Activated T-helper 1 cell treated with anti-CD3 and anti-CD28 coated beads, Interleukin-12 subunit alpha, Interleukin-12 subunit beta, Interleukin-2, Interleukin-4 antibody, amounts not matched to agents 30 ng/mL and 10 ng/mL and 1 ng/mL, durations not matched to agents 14 hours and 24 hours and 36 hours (primary cell): ENCODE measurements at places on chromosomes 5 and 9. TPM values are rescaled to one million over a fixed set of nuclear protein-coding genes. Genes with fewer than 3 reads are reported as not detected.

DNA sequence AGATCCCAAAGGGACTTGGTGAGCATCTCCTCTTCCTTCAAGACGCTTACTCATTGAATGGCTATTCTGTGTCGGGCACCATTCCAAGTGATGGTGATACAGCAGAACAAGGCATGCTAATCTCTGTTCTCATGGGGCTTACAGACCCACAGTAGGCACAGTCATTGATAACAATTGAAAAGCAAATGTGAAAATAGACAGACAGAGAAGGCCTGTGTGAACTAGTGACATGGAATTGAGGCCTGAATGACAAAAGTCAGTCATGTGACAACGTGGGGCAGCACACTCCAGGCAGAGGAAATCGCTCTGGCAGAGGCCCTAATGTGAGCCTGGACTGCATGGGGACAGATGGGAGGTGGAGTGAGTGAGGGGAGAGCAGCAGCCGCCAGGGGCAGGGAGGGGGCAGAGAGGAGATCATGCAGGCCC is 70.7 kb upstream of the CPLX2 start:
- DNase-seq = no peak

GRCh38 chr5:145887976-145888574 is 15.3 kb upstream of the GRXCR2 start:
- no peak for DNase-seq

DNA sequence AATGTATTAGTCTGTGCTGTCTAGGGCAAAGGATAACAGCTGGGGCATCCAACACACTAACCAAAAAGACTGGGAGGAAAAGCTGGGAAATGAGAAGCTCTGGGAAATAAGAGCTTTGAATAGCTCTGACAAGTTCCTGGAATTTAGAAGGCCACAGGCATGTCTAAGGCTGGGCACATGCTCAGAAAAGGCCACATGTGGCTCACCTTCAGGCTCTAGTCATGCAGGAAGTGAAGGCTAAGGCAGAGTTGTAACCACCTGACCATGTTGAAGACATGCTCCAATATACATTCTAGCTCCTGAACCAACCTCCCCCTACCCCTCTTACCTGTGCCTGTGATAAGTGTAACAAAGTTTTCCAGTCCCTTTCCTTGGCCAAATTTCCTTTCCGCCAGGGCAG is 31.7 kb downstream of the CLTA start:
- DNase-seq = no peak

DNA sequence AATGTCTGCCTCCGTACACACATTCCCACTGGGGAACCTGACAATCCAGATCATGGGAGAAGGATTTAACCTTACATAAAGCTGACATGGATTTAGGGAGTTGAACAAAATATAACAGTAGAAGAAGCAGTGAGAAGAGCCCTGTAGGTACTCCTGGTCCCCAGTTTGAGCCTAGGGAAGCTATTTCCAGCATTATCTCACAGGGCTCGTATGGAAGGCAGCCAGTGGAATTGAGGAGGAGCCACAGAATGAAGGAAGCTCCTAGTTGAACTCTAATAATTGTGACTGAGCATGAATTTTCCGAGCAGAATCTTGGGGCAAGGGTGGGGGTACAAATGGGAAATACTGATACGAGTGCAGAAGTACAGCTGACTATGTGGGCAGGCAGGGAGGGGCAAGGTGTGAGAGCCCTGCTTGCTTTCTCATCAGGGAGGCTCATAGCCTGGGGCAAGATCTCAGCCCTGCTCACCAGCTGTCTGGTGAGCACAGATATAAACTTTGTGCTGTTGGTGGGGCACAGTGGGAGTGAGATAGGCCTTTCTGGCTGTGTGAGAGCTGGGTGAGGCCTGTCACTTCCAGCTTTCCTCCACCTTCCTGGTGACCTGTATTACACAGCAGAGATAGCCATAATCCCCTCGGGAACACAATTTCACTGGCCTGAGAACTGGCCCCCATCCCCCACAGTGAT is 290.7 kb upstream of the IL12B start:
- no peak for DNase-seq

- DNase-seq = no peak
Observed at GRCh38 chr5:11491404-11492075, 412.7 kb downstream of the CTNND2 start.

GRCh38 chr5:3119435-3119834 is 368.0 kb upstream of the IRX2 start:
- DNase-seq = no peak

DNA sequence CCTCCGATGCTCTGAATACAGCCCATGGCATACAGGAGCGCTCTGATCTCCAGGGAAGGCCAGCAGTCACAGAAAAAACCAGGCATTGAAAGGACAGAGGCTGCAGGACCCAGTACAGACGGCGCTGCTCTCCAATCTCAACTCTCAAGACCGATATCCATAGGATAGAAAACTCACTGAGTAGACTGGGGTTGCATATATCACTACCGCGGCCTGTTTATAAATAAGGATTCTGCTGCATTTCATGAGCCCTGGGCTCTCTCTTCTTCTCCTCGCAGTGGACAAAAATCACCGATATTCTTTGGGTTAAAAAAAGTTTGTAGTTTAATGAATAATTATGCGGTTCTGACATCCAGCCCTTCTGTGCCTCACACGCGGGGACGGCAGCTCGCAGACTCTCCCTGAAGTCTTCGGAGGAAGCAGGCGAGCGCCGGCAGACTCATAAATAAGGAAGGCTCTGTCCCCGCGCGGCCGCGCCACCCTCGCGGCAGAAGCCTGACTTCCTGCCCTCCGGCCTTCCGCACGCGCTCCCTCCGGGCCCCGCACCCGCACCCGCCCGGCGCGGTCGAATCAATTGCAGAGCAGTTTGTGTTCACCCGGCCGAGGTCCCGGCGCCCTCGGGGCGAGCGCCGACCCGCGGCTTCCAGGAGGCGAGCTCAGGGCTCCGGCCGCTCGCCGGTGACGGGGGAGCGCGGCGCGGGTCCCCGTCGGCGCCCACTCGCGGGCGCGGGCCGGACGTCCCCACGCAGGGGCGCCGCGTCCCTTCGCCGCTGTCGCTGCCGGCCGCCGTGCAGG is at the start of gene FAM78A:
TSS of gene FAM78A (minus strand) at position 417 of the 795 bp plus-strand sequence. CDS start at position 86, 331 bp downstream.
- no peak for DNase-seq

DNA sequence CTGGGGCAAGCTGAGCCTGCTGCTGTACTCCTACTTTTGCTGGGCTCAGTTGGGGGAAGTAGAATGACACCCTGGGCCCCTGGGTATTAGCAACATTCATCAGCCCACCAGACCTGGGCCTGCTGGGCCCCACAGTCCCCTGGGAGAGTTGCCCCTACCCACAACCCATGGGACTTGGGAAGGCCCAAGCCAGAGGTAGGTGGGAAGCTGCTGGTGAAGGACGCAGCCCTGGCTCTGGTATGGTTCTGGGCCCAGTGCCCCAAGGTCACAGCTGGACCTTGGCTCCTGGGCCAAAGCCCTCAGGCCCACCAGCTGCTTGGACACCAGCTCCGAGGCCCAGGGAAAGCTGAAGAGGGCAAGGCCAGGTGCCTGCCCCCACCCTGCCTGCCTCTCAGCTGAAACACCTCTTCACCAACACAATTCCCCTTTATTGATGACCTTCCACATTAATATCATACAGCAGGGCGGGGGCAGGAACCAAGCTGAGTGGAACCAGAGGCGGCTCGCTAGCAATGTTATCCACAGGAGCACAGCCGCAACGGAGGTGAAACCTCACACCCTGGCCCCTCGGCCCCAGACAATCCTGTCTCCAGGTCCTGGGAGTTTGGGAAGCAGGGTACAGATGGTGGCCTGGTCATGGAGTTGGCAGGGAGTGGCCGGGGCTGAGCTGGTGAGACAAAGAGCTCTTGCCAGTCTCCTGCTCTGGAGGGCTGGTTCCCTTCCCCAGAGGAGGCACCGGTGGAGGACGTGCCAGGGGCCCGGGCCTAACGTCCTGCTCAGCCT is 13.7 kb downstream of the DOLPP1 start:
- no peak for DNase-seq

- DNase-seq = no peak
Observed at GRCh38 chr9:92506184-92506857, 24.0 kb upstream of the ASPN start.

DNA sequence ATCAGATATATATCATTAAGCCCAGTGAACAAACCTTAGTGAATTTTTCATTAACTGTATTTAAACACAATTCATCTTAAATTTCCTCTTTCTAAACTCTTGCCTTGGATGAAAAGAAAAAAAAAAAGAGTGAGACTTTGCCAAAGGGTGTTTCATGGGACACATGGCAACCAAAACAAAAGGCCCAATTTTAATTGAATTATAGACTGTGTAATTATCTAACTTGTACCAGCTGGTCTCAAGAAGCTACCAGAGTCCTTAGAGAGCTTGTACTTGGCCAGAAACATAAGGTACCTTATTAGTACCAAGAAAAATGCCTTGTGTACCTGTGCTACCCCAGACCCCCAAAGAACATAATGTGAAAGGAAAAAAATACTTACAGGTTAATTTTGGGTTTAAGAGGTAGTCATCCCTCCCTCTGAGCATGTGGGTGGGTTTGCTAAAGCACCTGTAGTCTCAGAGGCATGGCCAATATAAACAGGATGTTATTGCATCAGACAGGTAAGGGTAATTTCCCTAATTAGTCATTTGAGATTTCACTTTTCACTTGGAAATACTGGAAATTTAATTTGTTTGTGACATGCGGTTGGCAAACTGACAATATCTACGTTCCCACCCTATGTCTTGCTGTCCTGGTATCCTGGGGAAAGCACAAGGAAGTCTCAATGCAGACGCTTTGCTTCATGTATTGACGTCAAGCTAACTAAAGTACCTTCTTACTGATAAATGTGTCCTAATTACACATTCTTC is 90.1 kb downstream of the SNCAIP start:
- no peak for DNase-seq

- DNase-seq = no peak
Observed at GRCh38 chr5:61953913-61954312, 352.1 kb upstream of the KIF2A start.

- DNase-seq = no peak
Observed at GRCh38 chr5:178376921-178377582, 144.4 kb upstream of the PHYKPL start.

DNA sequence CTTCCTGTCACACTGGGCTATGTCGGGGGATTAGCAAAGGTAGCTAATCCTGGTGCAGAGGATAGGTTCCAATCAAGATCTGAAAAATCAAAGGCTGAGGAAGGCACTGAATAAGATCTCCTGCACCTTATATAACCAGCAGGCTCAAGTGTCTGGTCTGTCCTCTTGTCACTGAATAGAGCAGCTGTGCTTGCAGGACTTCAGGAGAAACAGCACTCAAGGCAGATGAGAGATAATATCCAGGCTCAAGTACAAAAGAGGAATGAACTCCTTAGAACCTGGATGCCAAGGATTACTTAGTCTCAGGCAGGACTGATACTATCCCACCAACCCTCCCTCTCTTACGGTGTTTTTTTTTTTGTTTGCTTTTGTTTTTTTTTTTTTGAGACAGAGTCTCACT is 108.8 kb upstream of the LRRTM2 start:
- DNase-seq = no peak

Gene ROR2
- total RNA-seq = 1.1 and 1.6 TPM in 2 replicates

Gene OXCT1
- total RNA-seq = 84.4 and 85.1 TPM in 2 replicates

Gene PCAT7
- not detected in 2 replicates for total RNA-seq

Gene PRRX2
- total RNA-seq = 6.2 and 7.8 TPM in 2 replicates

Gene RETREG1
- 22.4 and 22.5 TPM in 2 replicates for total RNA-seq

Gene MARCHF3
- total RNA-seq = 5.2 and 5.9 TPM in 2 replicates

Gene PCDHB14
- total RNA-seq = not detected in 2 replicates

Gene PLAC8L1
- 0.37 and 0.99 TPM in 2 replicates for total RNA-seq

Gene OMD
- total RNA-seq = not detected in 2 replicates

Gene DNAH5
- not detected in 2 replicates for total RNA-seq
